ENCODE measurements at places on chromosomes 6 and 20.

GRCh38 chr20:35288325-35289060 lies 3.7 kb downstream of the FAM83C start:
- no peak for DNase-seq

DNA sequence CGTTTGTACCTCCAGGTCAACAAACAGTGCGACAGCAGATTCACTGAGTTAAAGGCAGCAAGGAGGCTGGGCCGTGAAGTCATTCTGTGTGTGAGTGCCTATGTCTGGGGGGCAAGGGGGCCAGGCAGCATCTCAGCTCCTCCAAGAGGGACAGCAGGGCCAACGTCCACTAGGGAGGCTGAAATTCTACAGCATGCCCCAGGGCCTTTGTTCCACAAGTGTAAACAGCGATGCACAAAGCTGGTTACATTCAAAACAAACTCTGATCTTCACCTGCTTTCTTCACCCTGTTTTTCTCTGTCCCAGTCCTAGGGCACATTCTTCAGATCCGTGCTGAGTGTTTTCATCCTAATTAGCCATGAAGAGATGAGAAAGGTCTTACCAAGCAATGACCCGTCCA lies 41.1 kb downstream of the PXDC1 start:
- DNase-seq, result no peak

DNA sequence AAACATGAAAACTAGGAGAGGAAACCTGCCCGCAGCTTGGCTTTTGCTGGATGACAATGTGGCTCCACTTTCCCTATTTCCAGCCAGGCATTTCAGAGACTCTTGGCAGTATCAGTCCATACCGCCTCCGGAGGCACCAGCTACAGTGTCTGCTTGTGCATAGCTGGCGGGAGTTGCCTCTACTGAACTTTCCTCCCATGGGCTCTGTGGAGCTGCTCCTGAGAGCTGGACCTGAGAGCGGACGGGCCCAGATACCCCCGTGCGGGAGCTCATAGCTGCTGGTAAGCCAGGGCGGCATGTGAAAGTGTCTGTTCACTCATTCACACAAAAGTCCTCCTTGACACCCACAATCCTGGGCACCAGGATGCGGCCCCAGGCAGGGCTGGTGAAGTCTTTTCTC lies 130.3 kb upstream of the PMEPA1 start:
- DNase-seq, result no peak

DNA sequence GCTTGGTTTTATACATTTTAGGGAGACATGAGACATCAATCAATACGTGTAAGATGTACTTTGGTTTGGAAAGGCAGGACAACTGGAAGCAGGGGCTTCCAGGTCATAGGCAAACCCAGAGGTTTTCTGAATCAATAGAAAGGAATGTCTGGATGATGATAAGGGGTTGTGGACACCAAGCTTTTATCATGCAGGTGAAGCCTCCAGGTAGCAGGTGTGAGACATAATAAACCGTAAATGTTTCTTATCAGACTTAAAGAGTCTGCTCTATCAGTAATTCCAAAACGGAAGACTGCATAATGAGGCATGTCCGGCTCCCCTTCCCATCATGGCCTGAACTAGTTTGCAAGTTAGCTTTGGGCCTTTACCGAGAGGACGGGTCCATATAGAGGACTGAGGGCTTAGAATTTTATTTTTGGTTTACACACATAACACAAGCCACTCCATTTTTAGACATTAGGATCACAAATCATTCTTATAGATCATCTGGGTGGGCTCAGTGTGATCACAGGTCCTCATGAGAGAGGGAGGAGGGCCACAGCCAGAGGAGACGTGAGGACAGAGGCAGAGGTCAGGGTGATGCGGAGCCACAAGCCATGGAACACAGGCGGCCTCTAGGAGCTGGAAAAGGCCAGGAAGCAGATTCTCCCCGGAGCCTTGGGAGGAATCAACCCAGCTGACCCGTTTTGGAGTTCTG lies 10.7 kb upstream of the SERPINB9 start:
- no peak for DNase-seq

DNA sequence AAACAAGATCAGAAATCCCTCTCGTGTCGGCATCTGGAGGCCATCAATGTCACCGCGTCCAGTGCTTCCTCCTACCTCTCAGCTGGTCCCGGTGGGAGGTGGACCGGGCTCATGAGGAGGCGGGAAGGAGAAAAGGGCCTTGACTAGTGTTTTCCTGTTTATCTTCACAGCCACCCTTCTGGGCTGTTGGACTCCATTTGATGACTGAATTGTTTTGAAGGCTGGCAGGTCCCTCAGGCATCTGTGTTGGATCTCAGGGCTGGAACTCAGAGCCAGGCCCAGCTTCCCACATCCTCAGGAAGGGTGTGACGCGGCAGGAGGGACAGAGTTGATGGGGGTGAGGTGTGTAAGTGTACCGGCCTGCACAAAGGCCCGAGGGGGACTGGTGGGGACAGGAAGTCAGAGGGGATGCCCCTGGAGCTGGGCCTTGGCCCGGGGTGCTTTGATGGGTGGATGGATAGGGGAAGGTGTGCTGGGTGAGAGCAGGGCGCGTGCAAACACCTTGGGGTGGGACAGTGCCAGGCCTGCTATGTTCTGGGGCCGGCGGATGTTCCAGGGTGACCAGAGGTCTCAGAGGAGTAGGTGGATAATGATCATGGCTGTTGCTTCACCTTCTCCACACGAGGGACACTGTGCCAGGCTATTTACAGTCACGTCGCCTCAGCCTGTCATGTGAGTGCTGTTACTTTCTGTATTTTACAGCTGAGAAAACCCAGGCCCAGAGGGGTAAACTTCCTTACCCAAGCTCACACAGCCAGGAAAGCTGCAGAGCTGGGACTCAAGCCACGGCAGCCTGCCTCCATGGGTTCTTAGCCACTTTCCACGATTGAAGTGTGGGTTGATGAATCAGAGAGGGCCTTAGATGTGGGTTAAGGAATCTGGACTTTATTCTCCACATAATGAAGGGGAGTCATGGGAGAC lies 17.9 kb upstream of the CHMP4B start:
- DNase-seq, result no peak

DNA sequence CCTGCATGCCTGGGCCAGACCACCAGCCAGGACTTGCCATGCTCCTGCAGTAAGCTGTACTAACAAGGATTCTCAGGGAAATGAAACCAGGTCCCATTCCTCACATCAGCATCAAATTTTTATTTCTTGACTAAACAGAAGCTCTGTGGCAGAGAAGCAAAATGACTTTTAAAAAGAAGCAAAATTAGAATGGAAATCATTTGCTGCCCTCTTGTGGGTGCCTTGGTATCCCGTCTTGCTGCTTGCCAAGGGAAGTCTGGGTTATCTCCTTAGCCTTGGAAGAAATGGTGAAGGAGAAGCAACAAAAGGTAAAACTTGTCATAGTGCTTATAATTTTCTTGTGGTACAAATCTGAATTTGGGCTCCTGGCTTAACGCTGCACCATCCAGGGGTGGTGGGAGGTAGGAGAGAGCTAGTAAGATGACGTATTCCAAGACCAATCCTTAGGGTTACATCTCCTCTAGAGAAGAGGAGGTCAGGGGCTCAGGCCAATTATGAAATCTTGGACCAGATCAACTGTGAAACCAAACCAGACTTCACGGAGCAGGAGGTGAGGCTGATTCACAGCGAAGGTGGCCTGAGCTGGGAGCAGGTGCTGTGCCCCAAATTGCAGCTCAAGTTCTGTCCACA lies 107.5 kb downstream of the FAXC start:
- DNase-seq, result peak; percentile 4

DNA sequence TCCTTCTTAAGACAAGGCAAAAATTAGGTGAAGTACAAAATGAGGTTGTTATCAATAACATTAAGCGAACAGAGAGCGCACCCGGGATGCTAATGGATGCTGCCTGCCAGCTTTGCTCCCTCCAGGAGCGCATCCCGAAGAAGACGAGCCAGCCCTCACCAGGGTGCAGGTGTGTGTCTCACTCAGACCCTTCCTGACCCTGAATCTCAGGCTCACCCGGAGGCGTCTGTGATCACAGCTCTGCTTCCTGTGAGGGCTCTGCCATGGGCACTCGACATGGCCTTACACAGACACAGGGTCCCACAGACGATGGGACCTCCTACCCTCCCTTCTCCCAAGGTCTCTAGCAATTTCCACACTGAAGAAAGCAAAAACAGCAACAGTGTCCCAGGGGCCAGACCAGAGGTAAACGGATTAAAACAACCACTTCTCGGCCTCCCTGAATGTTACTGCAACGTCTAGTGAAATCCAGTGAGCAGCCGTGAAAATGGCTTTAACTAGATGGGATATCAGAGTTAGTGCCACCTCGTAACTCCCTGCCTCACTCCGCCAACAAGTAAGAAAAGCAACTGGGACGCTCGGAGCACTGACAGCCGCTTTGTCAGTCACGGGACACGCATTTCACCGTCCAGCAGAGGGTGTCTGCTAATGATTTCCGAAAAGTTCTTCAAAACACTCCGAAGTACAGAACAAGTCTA lies 11.7 kb downstream of the ZBTB46 start:
- no peak for DNase-seq

- no peak for DNase-seq
Observed at GRCh38 chr6:93403390-93403789, 16.0 kb downstream of the EPHA7 start.

DNA sequence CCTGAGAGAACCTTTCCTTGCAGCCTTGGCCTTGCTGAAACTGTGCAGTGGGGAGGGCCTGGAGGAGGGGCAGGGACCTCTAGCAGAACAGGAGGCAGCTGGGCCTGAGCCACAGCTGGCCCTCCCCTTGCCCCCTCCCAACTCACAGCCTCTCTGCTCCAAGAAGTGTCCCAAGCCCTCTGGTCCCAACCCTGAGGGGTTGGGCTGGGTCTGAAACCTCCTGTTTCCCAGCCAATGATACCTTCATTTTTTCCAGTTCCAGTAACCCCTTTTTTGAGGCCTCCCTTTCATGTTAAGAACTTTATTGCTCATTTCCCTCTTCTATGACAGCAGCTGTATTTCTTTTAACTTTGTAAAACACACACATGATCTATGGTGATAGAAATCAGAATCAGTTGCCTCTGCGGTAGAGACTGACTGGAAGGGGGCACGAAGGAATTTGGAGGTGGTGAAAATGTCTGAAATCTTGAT lies 17.9 kb upstream of the ARMC12 start:
- DNase-seq, result no peak

- no peak for DNase-seq
Observed at GRCh38 chr6:1912731-1913130, 303.0 kb downstream of the FOXC1 start.

GRCh38 chr20:12882832-12883506 lies 125.8 kb upstream of the SPTLC3 start:
- DNase-seq, result no peak

DNA sequence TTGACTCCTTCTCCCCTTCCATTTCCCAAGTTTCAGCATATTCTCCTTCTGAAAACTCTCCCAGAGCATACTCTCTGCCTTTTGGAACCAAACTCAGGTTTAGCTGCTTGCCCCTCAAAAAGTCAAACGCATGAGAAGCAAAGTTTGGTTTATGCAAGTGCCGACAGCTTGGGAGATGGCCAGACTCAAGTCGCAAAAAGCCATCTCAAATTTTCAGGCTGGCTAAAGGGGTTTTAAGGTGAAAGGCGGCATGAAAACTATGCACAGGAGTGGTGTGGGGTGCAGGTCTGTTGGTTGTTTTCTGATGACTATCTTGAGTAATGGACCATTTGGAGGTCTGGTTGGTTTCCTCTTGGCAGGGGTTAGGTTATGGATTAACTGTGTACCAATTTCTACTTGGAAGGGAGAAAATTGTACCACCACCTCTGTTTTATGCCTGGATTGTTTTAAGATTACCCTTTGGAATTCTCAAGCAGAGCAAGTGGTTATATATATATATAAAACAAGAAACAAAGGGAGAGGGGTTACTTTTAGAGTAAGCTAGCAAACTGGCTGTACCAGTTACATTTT lies 52.4 kb upstream of the SCGN start:
- DNase-seq, result no peak

- DNase-seq, result no peak
Observed at GRCh38 chr6:130063806-130064205, 45.4 kb downstream of the L3MBTL3 start.

Data from NCI-H1694 (cell line).